Fibroblast of skin of right biceps (primary cell): ENCODE measurements at places on chromosomes 1 and 21.

- no peak for DNase-seq
These were observed 910 bp downstream of the LCE3A start for GRCh38 chr1:152621993-152622392.

GRCh38 chr21:36753556-36753955 lies 54.6 kb downstream of the SIM2 start:
- peak; percentile 75 for DNase-seq

DNA sequence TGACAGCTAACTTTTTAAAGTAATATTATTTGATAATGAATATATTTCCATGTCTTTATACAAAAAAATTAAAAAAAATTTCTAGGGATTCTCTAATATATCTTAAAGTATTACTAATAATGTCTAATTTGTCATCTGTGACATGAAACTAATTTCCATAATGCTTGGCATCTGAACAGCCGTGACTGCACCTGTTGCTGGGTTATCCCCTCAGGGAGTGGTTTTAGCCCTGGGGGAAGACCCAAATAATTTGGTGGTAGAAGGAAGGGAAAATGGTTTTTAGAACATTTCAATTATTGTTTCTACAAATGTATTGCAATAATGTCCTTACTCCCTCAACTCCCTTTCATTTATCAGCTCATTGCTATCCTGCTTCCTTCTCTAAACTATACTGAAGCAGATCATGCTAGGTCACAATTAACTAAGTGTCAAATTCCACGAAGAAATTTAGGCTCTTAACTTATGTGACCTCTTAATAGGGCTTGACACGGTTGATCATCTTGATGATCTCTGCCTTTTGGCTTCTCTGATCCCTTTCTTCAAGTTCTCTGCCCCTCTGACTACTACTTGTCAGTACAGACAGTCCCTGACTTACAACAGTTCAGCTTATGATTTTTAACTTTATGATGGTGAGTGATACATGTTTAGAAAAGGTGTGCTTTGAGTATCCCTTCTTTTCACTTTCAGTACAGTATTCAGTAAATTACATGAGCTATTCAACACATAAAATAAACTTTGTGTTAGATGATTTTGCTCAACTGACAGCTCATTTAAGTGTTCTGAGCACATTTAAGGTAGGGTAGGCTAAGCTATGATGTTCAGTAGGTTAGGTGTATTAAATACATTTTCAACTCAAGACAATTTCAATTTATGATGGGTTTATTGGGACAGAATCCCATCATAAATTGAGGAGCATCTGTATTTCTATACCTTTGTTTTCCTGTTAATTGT lies 26.4 kb upstream of the DPH5 start:
- DNase-seq = no peak

DNA sequence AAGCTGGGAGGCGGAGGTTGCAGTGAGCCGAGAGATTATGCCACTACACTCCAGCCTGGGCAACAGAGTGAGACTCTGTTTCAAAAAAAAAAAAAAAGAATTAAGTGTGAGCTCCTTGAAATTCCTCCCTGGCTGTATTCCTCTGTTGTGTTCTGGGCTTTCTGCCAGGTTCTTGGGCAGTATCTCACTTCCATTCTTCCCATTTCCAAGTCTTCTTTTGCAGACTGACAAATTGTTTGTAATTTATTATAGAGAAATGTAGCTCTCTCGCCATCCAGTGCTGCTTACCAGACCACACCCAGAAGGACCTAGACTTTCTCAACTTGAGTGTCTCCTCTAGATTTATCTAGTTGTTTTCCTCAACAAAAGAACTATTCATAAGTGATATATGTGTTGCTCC lies 105.0 kb upstream of the ADGRL2 start:
- peak; percentile 92 for DNase-seq

DNA sequence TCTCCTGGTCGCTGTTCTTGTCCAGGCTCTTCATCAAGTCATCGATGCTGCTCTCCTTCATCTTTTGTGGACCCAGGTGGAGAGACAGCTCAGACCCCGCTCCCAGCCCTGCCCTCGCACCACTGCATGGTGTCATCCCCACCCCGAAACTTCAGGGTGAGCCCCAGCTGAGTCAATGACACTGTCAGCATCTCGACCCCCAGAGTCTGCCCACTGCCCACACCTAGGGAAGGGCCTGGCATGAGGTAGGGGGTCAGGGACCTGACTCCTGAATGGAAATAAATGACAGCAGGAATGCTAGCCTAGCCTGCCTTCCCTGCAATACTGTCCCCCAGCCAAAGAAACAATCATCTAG lies 1.6 kb upstream of the S100A6 start:
- no peak for DNase-seq

- no peak for DNase-seq
These were observed 15.3 kb downstream of the MAN1C1 start for GRCh38 chr1:25631750-25632485.

GRCh38 chr1:236489710-236490377 lies 33.9 kb upstream of the LGALS8 start:
- peak; percentile 38 for DNase-seq

GRCh38 chr1:182226618-182227017 lies 165.0 kb downstream of the GLUL start:
- no peak for DNase-seq

GRCh38 chr21:22191581-22191980 lies 1193.4 kb downstream of the NCAM2 start:
- no peak for DNase-seq

GRCh38 chr1:1318131-1318652 lies 6.3 kb downstream of the INTS11 start:
- DNase-seq = peak; percentile 92

DNA sequence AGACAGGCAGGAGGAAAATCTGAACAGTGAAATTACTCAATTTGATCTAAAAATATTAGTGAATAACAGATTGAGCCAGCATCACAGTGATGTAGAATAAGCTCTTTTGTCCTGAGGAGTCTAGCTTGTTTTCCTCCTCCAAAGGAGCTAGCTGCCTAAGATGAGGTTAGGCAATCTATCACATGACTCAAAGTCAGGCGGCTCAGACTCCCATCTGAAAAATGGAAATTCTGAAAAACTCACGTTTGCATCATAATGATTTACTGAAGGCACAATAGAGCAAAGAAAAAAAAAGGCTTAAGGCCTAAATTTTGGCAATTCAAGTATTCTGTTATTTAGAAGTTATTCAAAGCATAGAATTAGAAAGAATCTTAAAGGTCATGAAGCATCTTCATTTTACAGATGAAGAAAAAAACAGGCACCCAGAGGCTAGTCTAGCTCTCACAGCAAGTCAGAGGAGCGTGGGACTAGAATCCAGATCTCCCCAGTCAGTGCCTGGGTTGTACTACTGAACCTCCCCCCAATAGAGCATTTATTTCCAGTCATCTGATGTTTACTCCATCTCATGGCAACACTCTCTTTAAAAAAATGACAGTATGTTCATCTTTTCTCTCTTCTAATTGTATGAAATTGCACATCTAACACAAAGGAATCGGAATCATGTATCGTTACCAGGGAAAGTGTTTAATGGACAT lies 62.5 kb upstream of the ATF3 start:
- DNase-seq = peak; percentile 27

GRCh38 chr1:4690951-4691675 lies 36.7 kb downstream of the AJAP1 start:
- peak; percentile 76 for DNase-seq

GRCh38 chr1:37270639-37271038 lies 203.7 kb upstream of the ZC3H12A start:
- no peak for DNase-seq

DNA sequence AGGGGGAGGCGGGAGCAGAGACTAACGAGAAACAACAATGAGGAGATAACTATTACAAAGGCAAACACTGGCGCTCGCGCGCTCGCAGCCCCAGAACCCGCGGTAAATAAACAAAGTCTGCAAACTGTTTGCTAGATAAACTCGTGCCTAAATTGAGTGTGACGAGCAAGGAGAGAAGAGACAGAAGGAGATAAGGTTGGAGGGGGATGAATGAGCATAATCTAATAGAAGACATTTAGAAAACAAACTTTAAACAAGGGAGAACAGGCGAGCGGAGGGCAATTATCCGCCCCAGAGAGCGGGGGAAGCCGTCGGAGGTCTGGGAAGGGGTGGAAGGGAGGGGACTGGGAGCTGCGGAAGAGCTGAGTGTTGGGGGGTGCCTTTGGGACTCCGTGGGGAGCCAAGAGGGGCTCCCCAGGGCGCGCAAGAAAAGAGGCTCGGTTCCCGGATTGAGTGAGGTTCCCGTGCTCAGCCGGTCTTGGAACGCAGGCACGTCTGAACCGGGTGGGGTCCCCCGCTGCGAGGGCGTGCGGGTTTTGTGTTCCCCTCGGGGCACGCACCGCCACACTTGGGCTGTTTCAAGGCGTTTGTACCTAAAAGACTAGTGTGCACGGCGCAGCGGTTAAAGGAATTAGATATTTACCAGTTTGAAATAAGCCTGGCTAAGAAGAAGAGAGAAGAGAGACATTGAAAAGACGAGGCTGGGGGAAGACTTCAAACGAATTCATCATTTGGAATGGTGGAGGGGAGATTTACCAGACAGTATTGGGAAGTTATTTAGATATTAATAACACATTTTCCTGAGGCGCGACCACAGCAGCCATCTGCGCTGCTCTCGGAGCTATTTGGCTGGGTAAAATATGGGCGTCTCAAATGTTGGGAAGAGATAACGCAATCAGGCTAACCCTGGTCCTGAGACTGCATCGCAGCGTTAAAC lies 10.6 kb downstream of the PAX7 start:
- no peak for DNase-seq

- DNase-seq = no peak
These were observed 57.2 kb downstream of the ST3GAL3 start for GRCh38 chr1:43764581-43764980.

DNA sequence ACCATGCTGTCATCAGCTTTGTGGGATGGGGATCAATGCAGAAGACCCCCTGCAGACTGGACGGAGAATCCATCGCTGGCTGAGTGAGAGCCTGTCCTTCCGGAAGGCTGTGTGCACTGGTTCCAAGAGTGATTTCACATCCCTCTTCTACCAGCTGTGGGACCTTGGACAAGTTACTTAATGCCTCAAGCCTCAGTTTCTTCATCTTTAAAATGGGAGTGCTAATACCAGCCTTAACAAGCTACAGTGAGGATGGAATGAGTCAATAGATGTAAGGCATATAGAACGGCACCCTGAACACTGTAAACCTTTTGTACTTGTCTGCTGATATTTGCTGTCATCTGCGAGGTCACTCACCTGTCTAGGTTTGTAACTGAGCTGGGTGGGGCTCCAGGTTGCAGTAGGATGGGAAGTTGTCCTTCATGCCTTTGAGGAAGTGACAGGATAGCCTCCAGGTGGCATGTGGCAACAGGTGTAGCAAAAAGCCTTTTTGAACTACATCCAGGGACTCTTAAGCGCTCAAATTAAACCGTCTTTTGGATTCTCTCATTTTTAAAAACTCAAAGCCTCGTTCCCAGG lies 27.5 kb downstream of the TMEM51 start:
- DNase-seq = no peak

DNA sequence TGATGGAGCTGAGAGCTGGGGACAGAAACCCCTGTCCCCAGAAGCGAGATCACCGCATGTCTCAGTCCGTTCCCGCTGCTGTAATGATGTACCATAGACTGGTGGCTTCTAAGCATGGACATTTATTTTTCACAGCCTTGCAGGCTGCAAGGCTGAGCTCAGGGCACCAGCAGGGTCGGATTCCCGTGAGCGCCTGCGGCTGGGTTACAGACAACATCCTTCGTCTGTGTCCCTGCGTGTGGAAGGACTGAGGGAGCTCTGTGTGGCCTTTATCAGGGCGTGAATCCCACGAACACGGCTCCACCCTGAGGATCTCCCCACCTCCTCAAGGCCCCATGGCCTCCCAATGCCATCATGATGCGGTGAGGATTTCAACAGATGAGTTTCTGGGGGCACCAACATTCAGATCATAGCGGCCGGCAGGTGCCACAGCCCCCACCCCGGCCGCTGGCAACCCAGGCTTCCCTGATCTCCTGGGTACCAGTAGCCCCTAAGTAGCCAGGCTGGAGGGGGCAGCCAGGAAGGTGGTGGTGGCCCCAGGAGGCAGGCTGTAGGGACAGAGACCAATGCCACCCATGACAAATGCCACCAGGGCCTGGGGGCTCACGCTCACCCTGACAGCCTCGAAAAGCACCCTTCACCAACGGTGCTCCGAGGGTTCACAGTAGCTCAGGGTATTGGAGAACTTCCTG lies 104.4 kb downstream of the CRYAA start:
- DNase-seq = no peak

DNA sequence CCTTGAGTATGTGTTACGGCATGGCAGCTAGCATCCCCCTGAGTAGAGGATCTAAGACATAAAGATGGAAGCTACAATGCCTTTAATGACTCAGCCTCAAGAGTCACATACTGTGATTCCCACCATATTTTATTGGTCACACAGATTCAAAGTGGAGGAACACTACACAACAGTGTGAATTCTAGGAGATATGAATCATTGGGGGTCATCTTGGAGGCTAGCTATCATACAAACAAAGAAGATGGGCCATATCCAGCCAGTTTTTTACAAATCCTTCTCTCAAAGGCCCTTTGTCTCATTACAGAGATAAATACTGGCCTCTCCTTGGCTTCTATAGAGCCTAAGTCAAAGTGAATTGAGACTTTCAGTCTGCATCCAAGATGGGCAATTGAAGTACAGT lies 177.0 kb downstream of the TBX15 start:
- DNase-seq = no peak

DNA sequence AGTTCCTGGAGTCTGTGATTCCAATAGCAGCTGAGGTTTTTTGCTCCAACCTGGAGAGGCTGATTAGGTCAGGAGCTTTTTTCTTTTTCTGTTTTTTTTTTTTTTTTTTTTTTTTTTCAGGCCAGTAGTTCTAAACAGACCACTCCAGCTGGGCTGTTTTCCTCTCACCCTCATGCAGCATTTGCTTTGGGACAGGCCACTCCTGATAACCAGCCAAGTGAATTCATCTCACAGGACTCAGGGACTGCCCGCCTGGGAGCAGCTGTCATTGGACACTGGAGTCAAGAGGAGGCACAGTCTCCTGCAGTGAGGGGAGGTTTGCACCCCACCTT lies 22.9 kb downstream of the PLXNA2 start:
- no peak for DNase-seq

DNA sequence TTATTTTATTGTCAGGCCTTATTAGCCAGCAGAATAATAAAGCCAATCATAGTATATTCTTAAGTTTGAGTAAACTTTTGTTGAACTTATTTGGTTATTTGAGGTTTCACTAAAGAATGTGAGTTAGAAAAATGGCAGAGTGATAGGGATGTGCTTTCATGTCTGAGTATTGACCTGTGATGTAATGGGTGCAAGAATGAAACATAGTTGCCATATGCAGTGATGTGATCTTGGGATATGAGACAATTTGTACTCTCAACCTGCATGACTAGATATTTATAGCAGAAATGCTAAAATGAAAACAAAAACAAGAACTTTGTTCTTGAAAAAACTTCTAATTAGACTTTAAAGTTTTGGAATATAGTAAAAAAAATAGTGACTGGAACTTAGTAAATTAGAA lies 97.9 kb downstream of the DISP1 start:
- DNase-seq = peak; percentile 47

GRCh38 chr1:213369465-213369864 lies 318.4 kb downstream of the RPS6KC1 start:
- DNase-seq = no peak
